ENCODE measurements at places on chromosomes 4 and X.

GRCh38 chrX:70825366-70825765 is 83.1 kb downstream of the TEX11 start:
- DNase-seq = no peak

DNA sequence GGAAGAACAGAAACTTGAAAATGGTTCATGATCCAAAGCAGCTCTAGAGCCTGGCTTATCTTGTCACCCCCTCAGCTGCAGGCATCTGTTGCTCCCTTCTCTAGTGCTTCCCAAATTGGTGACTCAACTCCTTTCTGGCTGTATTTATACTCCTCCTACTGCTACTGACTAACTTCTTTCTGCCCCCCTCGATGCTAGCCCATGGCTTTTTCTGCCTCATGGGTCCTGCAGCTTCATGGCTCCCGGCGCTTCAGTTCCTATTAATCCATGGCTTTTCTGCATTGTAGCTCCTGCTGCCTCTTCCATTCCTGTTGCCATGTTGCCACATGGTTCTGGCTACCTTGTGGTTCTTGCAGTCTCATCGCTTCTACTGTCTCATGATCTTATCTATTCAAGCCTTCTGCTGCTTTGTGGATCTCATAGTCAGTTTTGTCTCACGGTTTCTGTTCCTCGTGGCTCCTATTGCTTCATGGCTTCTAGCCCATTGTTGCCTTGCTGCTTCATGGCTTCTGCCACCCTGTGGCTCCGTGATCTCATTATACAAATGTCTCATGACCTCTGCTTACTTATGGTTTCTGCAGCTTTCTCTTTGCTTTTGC is 48.1 kb downstream of the SMC1A start:
- DNase-seq = no peak

- DNase-seq = no peak
Measured at GRCh38 chrX:12426420-12426819, 288.1 kb downstream of the FRMPD4 start.

GRCh38 chr4:85302756-85303155 is 172.2 kb upstream of the ARHGAP24 start:
- no peak for DNase-seq

- no peak for DNase-seq
Measured at GRCh38 chr4:19403786-19404370, 847.8 kb upstream of the SLIT2 start.

DNA sequence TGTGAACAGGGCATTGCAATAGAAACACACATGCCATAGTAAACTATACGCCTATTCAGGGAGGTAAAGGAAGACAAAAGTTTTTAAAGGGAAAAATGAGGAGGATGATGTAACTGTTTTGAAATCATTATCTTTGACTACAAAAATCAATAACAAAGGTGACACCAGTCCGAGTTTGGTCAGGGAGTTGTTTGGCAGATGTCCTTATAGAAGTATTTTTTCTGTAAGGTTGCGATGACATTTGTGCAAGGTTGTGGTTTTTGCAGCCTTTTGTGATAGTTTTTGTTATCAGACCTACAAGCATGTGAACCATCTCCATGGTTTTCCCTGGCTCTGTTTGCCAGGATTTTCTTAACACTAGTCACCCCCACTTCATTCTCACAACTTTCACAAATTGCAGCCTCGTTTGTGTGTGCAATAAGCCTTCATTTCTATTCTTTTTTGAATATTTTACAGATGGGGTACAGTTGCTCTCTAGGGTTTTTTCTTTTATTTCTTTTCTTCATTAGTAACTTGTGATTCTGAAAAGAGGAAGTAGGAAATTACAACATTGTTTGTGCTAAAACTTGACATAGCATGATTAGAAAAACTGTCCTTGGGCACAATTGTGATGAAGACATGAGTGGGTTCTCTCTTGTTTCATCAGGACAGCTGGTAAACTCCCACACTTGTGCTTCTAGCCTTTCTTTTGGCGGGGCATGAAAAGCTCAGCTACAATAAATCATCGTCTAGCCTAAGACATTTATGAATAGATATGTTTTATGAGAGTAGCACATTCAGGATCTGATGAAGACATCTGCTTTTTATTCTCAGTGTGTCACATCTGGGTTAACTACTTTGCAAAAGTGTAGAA is 60.2 kb upstream of the PNPLA4 start:
- no peak for DNase-seq

GRCh38 chr4:159282944-159283343 is 180.1 kb downstream of the RAPGEF2 start:
- no peak for DNase-seq

GRCh38 chr4:89682808-89683207 is 154.2 kb downstream of the SNCA start:
- DNase-seq = no peak

Measured in NCI-H1092 (cell line).